ENCODE measurements at places on chromosomes 4 and X. TPM values are rescaled to one million over a fixed set of nuclear protein-coding genes. Genes with fewer than 3 reads are reported as not detected.

DNA sequence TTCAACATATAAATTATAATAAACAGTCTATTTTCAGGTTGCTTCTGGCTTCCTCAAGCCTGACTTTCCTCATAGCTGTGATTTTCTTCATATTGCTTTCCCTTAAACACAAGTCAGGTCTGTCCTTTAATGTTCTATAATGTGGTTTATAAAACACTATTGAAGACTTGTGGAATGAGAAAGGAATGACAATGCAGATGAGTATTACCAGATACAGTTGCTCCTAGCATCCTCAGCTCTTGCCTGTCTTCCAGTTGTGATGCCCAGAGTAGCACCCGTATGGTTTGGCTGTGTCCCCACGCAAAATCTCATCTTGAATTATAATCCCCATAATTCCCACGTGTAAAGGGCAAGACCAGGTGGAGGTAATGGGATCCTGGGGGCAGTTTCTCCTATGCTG, 265.7 kb upstream of the BOD1L1 start:
- no peak for DNase-seq
- H3K4me3 ChIP-seq: no peak overlapping the region
- H3K27me3 ChIP-seq: peaks cover 3% of the 10 kb centered on the region
- H3K36me3 ChIP-seq: no peaks in the 10 kb centered on the region

DNA sequence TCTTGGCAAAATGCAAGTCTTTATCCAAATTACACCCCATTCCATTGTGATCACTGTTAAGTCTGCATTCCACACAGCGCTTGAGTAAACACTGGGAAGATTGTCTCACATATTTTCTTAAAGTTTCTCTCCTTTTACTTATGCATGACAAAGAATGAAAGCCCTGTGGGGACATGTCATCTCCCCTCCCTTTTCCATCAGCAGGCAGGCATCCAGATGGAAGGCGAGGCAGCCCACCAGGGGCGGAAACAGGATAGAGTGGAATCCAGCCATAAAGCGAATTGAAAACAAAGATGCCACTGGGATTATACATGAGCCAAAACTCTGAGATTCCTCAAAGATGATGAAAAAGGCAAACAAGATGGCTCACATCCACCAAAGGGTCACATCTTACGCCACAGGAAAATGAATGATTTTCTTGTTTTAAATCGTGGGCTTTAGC, 78.2 kb downstream of the AFAP1 start:
- no peaks in the 10 kb centered on the region for H3K27me3 ChIP-seq
- DNase-seq: no peak
- H3K4me1 ChIP-seq: peaks cover 29% of the 10 kb centered on the region
- peaks cover 19% of the 10 kb centered on the region for H3K36me3 ChIP-seq

DNA sequence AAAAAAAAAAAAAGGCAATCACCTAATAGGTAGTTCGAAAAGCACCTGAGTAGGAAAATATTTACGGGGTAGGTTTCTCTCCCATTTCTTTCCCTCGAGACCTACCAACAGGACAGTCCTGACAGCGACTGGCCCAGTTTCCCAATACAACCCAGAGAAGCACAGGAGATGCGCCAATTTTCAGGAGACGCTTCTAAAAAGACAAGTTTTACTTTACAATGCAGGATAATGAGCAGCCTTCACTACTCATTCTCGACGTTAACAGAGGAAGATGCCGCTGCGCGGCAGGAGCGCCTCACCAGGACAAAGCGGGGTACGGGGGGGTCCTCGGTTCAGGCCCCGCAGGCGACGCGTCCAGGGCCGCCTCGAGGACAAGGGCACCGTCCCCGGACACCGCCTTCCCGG, 708 bp downstream of the BCLAF3 start:
- H3K4me3 ChIP-seq: peak overlapping the region; percentile 88
- peaks cover 7% of the 10 kb centered on the region for H3K4me1 ChIP-seq
- H3K27me3 ChIP-seq: no peaks in the 10 kb centered on the region
- no peak for DNase-seq

DNA sequence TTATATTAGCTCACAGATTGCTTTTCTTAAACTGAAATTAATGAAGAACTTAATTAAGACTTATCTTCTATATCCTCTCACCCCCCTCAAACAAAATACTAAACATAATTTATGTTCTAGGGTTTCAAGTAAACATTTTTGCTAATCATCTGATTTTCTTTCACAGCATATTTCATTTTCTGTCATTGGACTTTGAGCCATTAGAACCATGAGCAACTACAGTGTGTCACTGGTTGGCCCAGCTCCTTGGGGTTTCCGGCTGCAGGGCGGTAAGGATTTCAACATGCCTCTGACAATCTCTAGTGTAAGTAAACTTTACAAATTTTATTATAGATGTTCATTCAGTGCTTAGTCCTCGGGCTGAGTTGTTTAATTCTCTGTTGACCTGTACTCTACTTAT, 3.3 kb downstream of the PDLIM5 start:
- peaks cover 1% of the 10 kb centered on the region for H3K27me3 ChIP-seq
- H3K4me3 ChIP-seq: no peak overlapping the region
- H3K36me3 ChIP-seq: peaks cover 9% of the 10 kb centered on the region
- DNase-seq: no peak
- peaks cover 33% of the 10 kb centered on the region for H3K4me1 ChIP-seq

- no peak overlapping the region for H3K4me3 ChIP-seq
- DNase-seq: no peak
- no peak overlapping the region for H3K27ac ChIP-seq
- H3K36me3 ChIP-seq: no peaks in the 10 kb centered on the region
- no peaks in the 10 kb centered on the region for H3K27me3 ChIP-seq
Observed at GRCh38 chr4:161642708-161643107, 521.1 kb downstream of the FSTL5 start.

GRCh38 chr4:123889507-123889906, 492.9 kb downstream of the SPRY1 start:
- H3K4me3 ChIP-seq: no peak overlapping the region
- DNase-seq: no peak
- no peaks in the 10 kb centered on the region for H3K36me3 ChIP-seq
- no peaks in the 10 kb centered on the region for H3K4me1 ChIP-seq
- no peak overlapping the region for H3K27ac ChIP-seq
- no peaks in the 10 kb centered on the region for H3K27me3 ChIP-seq

GRCh38 chr4:67546004-67546356, 677 bp upstream of the CENPC start:
- peak overlapping the region; percentile 98 for H3K4me3 ChIP-seq
- DNase-seq: peak; percentile 19
- H3K27ac ChIP-seq: peak overlapping the region; percentile 98

GRCh38 chr4:116702949-116703348, 382.4 kb downstream of the TRAM1L1 start:
- no peak overlapping the region for H3K27ac ChIP-seq
- no peak overlapping the region for H3K4me3 ChIP-seq
- no peaks in the 10 kb centered on the region for H3K4me1 ChIP-seq
- H3K36me3 ChIP-seq: no peaks in the 10 kb centered on the region
- no peak for DNase-seq

DNA sequence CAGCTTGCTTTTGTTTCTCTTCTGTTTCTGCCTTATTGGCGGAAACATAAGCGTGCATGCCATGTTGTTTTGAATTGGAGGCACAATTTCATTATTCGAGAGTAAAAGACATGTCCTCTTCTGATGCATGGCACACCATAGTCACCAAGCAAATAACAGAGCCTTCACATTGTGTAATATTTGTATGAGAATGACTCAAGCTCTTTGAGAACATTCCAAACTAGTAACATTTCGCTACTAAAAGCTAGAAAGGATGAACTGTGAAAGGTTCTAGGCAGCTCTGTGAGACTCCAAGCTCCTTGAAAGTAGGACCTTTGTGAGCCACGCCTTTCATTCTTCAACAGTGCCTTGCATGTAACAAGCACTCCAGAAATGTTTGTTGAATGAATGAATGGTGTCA, 9.2 kb upstream of the ANXA3 start:
- no peaks in the 10 kb centered on the region for H3K4me1 ChIP-seq
- no peak overlapping the region for H3K4me3 ChIP-seq
- H3K36me3 ChIP-seq: no peaks in the 10 kb centered on the region
- no peak overlapping the region for H3K27ac ChIP-seq

Gene WFS1
- 1.8 TPM for total RNA-seq

DNA sequence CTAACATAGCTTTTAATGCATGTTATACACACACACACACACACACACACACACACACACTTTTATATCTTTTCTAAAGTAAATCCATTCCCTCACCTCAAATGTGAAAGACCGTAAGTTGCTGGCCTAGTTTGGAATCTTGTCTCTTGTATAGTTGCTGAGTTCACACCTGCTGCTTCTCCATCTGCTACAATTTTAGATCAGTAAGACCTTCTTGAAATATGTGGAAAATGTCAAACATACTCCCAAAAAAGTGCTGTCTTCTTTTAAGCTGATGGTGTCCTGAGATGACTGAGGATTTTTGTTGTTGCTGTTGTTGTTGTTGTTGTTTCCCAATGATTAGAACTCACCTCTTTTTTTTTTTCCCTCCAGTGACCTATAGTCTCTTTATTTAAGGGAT, 121.3 kb downstream of the SNCA start:
- no peaks in the 10 kb centered on the region for H3K27me3 ChIP-seq
- H3K4me1 ChIP-seq: no peaks in the 10 kb centered on the region
- DNase-seq: no peak
- H3K4me3 ChIP-seq: no peak overlapping the region
- no peaks in the 10 kb centered on the region for H3K36me3 ChIP-seq
